NCI-H2081 treated with DMSO at 0.1 percent for 48 hours (cell line): ENCODE measurements at places on chromosomes 13 and 19.
A peak's percentile ranks its signal among the peaks of the same experiment; 100 is the strongest.

DNA sequence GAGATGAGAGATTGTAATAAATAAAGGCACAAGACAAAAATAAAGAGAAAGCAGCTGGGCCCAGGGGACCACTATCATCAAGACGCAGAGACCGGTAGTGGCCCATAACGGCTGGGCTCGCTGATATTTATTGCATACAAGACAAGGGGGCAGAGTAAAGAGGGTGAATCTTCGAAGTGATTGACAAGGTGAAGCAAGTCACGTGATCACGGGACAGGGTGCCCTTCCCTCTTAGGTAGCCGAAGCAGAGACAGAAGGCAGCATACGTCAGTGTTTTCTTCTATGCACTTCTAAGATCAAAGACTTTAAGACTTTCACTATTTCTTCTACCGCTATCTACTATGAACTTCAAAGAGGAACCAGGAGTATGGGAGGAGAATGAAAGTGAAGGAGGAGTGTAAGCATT, 4.6 kb upstream of the PRKCG start:
- DNase-seq, result no peak

DNA sequence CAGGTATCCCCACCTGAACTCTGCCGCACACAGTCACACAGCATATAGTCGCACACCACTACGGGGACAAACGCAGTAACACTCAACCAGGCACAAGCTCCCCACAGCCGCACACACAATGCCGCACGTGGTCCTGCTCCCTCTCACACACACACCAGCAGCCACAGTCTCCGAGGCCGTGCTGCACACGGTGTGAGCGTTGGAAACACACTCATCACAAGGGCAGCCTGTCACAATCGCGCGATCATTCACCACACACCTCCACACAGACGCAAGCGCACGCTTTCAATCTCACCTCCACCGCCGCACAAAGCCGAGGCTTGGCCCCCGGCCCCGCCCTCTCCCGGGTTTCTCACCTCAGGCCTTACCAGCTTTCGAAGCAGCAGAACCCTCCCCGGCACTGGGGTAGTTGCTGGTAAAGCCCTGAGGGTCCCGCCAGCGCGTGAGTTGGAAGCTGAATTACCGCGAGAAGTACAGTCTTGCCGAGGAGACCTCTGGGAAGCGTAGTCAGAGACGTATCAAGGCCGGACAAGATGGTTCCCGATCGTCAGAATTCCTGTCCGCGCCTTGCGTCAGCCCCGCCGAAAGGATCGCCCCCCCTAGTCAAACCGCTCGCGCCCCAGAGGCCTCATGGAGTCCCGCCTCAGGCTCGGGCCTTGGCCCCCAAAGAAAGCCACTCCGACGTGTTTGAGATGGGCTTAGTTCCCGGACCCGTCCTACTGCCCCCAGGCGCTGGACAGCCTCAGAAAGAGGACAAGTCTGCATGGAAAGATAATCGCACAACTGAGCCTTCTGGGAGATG, at the start of gene ZNF566:
Gene ZNF566 (minus strand): TSS at position 444 of the 802 bp plus-strand sequence. CDS start 13,004 bp downstream, outside the sequence.
- DNase-seq, result peak; percentile 94

- no peak for DNase-seq
Observed at GRCh38 chr13:80705371-80706163, 364.6 kb upstream of the SPRY2 start.

- DNase-seq, result peak; percentile 27
Observed at GRCh38 chr19:39506944-39507714, 7.8 kb upstream of the SELENOV start.

GRCh38 chr19:18861235-18861634, 29.5 kb downstream of the UPF1 start:
- no peak for DNase-seq

- no peak for DNase-seq
Observed at GRCh38 chr13:94140027-94140426, 339.5 kb downstream of the DCT start.

GRCh38 chr19:39200803-39201115, 3.3 kb downstream of the SYCN start:
- no peak for DNase-seq

DNA sequence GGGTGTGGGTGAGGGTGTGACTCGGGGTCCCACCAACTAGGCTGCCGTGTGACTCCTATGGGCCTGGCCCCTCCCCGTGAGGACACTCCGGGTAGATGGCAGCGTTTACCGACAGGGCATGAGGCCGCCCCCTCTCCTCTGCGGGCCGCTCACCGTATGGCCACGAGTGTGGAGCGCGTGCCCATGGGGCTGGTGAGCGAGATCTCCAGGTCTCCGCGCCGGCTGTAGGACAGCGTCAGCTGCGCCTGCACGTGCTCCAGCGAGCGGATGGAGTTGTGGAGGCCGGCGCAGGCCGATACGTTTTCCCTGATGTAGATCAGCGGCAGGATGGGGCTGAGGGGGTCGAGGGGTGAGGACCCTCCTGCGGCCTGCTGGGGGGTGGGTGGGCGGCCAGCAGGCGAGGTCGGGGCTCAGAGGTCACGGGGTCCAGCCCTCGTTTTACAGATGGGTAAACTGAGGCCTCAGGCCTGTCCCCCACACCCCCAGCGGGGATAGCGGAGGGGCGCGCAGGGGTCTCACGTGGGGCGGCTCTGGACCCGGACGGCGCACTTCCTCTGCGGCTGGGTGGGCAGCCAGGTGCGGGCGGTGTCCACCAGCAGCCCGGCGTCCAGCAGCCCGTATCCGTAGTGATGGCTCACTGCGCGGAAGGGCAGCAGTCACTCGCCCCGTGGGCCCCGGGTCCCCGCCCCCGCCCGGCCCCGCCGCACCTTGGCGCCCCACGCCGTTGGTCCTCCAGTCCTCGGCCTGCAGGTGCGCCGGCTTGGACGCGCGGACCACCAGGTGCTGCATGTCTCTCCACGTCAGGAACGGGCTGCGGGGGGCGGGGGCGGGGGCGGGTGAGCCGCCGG, 4.3 kb upstream of the C19orf25 start:
- DNase-seq, result no peak

GRCh38 chr13:113997845-113998751, 24.2 kb upstream of the C13orf46 start:
- DNase-seq, result no peak

- DNase-seq, result no peak
Observed at GRCh38 chr13:48760626-48761025, 106.9 kb downstream of the CYSLTR2 start.

DNA sequence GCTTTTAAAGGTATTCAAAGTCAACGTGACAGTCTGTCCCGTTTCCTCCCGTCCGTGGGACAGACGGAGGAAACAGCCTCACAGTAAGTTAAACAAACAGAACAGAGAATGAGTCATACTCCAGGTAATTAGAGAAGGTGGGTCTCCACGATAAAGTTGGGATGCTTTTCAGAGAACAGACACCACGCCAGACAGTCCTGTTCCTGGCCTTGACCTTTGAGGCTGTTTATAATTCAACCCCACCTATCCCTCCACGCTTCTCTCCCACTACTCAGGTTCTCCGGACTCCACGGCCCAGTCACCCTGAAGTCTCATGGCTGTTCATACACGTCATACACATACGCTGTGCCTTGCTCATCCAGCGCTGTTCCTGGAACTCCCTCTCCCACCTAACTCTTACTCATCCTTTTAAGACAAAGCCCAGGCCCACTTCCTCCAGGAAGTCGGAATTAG, 42.5 kb downstream of the ARHGEF18 start:
- no peak for DNase-seq

GRCh38 chr19:35417713-35418534, 30.1 kb upstream of the FFAR2 start:
- DNase-seq, result no peak

- no peak for DNase-seq
Observed at GRCh38 chr13:40631605-40632004, 34.8 kb downstream of the FOXO1 start.

GRCh38 chr19:6091771-6092291, 18.5 kb downstream of the RFX2 start:
- no peak for DNase-seq

DNA sequence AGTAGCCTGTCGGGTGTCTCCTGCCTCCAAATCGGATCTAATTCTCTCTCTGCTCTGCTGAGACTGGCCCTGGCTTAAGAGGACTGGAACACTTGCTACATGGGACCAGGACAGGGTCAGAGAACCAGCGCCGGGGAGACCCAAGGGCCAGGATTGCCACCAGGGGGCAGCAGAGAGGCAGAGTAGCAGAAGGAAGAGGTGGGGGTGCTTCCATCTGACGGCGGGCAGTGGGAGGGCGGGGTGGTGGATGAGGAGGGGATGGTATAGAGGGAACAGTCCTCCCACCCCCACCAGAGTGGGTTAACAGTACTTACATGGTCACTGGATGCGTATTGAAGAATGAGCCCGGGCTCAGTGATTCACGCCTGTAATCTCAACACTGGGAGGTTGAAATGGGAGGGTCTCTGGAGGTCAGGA, 11.9 kb downstream of the SELENOW start:
- DNase-seq, result no peak

DNA sequence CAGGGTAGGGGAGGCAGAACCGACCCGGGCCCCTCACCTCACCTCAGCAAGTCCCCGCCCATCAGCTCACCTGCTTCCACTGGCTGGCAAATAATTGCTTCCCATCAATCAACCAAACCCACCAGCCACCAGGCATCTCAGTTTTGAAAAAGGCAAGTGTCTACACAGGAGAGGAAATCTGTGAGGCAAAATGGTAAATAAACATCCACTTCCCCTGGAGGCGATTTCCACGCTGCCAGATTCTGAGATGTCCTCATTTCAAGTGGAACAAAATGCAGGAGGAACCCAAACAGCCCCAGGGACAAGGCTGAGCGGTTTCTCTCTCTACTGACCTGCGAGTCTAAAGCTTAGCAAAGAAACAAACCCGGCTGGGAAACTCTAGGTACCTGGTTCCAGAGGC, 117.5 kb downstream of the CRYL1 start:
- no peak for DNase-seq

GRCh38 chr13:108427355-108427754, 157.8 kb downstream of the TNFSF13B start:
- DNase-seq, result no peak

- DNase-seq, result no peak
Observed at GRCh38 chr19:58054901-58055874, 3.9 kb upstream of the ZNF135 start.

GRCh38 chr19:42291435-42291810, 10.5 kb upstream of the PRR19 start:
- DNase-seq, result no peak

DNA sequence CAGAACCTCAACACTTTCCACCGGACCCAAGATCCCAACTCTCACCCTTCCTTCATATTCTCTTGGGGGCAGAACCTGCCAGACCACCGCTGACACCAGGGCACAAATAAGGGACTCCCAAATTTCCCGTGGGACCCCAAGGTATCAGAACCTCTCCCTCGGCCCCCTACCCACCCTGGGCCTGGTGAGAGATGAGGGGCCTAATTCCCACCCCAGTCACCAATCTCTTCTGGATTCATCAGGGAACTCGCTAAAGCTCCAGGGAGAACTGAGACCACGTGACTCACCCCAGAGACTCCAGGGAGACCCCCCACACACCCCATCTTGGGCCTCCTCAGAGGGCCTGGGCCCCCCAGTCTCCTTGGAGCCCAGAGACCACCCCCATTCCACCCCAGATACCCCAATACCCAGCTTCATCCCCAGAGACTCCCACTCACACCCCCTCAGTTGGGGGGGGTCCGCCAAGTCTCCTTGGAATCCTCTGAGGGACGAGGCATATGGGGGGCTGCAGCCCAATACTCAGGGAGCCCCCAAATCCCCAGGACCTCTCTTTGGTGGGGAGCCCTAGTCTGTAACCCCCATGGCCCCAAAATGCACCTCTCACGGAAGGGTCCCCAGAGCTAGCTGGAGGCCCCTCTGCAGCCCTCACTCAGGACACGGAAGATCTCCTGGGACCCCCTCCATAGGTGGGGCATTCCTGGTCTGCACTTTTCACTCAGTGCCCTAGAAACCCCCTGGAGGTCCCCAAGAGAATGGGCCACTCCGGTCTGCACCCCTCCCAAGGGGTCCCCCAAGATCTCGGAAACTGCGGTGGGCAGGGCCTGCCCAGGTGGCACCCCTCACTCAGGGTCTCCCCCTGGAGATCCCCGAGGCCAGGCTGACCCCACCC, 1.6 kb downstream of the LMNB2 start:
- DNase-seq, result no peak

- DNase-seq, result no peak
Observed at GRCh38 chr13:73273745-73274144, 214.9 kb downstream of the KLF5 start.

- DNase-seq, result no peak
Observed at GRCh38 chr19:50154529-50154928, 8.6 kb downstream of the IZUMO2 start.

DNA sequence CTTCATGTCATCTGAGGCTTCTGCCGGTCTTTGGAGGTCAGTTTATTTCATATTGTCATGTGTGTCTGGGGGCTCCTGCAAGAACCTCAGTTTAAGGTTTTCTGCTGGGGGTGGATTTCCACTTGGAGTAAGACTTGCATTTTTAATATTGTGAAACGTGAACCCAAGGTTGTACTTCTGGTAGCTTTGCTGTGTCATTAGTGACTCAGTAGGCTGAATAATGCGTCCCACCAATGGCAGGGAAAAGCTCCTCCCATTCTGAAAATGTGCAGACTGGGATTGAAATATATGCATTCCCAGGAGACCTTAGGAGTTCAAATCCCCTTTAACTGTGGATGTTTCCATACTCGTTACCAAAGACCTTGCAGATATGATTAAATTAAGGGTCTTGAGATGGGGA, 46.2 kb downstream of the ING1 start:
- DNase-seq, result no peak

- no peak for DNase-seq
Observed at GRCh38 chr19:1105008-1105872, 1.4 kb downstream of the GPX4 start.

- DNase-seq, result no peak
Observed at GRCh38 chr19:40417643-40417981, 4.4 kb upstream of the PRX start.

- no peak for DNase-seq
Observed at GRCh38 chr19:903266-903797, 9.7 kb downstream of the R3HDM4 start.

- no peak for DNase-seq
Observed at GRCh38 chr19:54302257-54302656, 10.7 kb downstream of the LILRA5 start.

DNA sequence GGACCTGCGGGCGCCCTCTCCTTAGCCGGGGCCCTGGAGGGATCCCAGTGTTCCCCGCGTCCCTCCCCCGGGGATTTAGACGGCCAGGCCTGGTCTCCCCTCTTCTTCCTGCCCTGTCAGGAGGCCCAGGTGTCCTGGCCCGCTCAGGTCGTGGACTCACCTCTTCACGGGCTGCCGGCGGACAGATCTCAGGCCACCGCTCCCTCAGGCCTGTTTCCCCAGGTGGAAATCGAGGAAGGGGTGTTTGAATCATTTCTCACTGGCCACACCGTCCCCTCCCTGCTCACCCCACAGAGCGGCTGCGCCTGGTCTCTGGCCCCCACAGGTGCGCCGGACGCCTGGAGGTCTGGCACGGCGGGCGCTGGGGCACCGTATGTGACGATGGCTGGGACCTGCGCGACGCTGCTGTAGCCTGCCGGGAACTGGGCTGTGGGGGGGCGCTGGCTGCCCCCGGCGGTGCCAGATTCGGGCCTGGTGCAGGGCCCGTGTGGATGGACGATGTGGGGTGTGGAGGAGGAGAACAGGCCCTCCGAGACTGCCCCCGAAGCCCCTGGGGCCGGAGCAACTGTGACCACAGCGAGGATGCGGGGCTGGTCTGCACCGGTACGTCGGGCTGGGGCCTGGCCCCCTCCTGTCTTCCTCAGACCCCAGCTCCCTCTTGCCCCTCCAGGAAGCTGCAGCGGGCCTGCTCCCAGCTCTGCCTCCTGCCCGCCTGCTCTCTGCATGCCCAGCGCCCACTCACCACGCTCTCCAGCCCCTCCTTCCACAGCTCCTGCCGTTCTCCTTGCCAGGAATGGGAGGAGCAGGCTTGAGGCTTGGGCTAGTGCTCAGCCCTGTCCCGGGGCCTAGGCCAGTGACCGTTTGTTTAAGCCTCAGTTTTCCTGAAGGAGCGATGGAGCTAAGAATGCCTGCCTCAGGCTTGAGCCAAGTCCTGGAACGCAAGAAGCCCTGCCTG, 2.5 kb downstream of the SSC5D start:
- no peak for DNase-seq
